Omental fat pad (tissue), 4 donors: ENCODE measurements at places on chromosomes 3 and 15.

DNA sequence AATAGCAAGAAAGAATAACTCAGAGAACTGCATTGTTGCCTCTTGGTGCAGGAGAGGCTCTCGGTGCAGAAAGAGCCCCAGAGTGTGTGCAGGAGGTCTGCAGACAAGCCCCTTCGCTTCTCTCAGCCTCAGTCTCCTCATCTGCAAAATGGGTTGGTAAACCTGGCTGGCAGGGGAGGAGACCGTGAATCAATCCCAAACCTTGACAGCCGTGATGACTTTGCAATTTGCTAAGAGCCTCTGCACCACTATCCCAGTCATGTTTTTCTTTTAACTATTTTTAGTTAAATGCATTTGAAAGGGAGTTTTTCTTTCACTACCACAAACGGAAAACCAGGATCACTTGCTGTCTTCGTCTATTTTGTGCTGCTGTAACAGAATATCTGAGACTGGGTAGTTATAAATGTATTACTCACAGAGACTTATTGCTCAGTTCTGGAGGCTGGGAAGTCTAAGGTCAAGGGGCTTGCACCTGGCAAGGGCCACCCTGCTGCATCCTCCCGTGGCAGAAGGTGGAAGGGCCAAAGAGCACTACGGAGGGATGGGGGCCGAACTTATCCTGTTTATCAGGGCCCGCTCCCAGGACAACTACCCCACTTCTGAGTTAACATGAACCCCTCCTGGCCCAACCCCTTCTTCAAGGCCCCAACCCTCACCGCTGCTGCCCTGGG, 14.2 kb upstream of the IQSEC1 start:
- DNase-seq: no peak

GRCh38 chr15:74817370-74817737, 4.7 kb downstream of the LMAN1L start:
- DNase-seq: no peak

- DNase-seq: no peak
Measured at GRCh38 chr3:58651276-58651675, 15.3 kb downstream of the FAM3D start.

DNA sequence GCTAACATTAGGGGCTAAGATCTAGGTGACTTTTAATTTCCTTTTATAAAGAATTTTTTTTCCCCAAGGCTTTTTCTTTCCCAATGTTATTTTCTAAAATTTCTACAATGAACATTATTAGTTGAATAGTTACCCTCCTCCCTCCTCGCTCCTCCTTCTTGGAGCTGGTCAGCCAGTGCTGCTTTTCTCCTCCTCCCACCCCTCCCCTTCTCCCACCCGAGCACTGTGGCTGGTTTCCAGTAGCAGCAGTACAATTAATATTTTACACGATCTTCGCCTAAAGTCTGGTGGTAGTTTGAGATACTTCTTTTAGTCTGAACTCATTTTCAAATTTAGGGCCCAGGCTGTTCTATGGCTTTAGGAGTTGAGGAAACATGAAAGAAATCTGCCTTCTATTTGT, 41.6 kb downstream of the EEFSEC start:
- no peak for DNase-seq

- no peak for DNase-seq
Measured at GRCh38 chr3:136141891-136142290, 54.2 kb downstream of the MSL2 start.

DNA sequence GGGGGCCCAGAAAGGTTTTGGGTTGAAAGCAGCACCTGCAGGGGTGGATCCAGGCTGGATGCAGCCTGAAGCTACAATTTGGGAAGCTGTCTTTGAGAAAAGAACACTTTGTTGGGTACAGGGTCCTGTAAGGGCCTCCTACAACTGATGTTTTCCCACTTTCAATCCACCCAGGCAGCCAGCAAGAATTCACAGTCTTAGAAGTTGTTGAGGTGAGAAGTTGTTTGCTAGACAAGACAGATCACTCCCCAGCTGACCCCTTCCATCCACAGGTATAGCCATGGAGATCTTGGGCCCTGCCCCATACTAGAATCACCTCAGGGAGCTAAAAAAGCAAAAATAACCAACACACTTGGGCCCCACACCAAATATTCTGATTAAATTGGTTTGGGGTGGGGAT, 10.3 kb upstream of the SMAD6 start:
- DNase-seq: no peak

- no peak for DNase-seq
Measured at GRCh38 chr3:8651418-8652323, 7.1 kb upstream of the SSUH2 start.

- no peak for DNase-seq
Measured at GRCh38 chr3:100577382-100578008, 31.9 kb upstream of the ADGRG7 start.

DNA sequence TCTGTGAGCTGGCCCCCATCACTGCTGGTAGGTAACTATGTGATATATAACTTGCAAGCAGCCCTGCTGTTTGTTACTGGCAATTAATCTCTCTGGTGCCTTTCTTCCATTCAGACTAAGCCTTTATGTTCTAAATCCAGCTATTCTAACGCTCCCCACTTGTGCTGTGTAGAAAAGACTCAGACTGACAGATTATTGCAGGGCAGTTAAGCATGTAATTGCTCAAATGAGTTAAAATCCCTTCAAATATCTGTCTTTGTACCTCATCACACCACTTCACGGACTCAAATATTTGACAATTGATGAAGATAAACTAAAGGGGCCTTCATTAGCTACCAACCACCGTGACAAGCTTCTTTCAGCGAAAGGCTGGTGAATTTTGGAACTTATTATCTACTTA, 416.2 kb downstream of the NR2F2 start:
- DNase-seq: no peak

DNA sequence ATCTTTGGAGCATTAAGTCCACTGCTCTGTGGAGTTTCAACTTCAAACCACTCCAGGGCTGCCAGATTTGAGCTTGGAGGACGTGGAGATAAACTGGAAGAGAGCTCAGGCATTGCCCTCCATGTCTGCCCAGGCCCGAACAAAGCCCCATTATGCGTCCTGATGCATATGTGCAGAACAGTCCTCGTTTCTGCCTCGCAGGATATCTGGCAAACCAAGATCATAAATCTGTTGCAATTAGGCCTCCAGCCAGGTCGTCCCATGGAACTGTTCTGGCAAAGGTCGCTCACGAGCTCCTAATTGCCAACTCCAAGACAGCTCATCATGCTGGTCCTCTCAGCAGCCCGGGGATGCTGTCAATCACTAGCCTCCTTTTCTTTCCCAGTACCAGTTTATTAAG, 91.2 kb downstream of the SEMA5B start:
- no peak for DNase-seq

DNA sequence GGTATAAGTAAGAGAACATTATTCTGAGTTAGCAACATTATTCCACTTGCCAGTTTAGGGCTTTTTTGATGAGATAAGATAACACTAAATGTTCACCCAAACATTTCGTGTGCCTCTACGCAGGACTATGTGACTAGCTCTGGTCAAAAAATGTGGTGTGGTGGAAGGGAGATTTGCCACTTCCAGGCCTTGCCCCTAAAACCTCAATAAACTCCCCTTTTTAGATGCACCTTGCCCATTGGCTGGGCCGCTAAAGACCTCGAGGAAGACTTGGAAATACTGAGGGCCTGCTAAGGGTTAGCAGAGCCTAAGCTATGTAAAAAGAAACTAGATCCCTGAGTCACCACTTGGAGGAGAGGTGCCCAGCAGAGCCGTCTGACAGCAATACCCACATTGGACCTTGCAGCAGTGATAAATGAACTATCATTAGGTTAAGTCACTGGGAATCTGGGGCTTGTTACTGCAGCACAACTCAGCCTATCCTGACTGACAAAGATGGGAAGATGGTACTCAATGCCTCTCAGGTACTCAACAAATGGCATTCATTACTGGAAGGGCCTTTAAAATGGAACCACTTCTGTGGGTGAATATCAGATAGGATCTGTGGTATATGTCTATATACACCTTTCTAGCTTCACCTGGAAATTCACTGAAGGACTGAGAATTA, 331.5 kb upstream of the TLE3 start:
- DNase-seq: no peak

- DNase-seq: no peak
Measured at GRCh38 chr3:184337399-184337714, at the start of gene FAM131A. Gene FAM131A, plus strand, starts transcription at chr3:184337600. Its CDS starts 31 bp downstream, at chr3:184337631.

DNA sequence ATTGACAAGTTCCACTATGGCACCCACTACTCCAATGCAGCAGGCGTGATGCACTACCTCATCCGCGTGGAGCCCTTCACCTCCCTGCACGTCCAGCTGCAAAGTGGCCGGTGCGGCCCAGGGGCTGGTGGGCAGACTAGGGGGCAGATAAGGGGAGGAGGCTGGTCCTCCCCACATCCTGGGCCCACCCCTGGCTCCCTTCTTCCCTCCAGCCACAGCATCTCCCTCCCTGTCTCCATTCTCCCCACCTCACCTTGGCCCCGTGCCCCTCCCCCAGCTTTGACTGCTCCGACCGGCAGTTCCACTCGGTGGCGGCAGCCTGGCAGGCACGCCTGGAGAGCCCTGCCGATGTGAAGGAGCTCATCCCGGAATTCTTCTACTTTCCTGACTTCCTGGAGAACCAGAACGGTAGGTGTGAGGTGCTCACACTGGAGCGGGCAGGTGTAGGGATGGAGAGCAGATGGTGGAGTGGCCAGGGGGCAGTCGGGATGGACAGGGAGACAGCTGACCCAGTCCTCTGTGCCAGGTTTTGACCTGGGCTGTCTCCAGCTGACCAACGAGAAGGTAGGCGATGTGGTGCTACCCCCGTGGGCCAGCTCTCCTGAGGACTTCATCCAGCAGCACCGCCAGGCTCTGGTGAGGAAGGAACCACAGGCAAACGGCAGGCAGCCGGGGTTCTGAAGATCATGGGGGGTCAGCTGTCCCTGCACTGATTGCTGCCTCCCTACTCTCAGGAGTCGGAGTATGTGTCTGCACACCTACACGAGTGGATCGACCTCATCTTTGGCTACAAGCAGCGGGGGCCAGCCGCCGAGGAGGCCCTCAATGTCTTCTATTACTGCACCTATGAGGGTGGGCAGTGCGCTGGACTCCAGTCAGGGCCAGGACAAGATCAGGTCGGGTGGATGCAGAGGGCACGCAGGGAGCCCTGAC, 26.0 kb downstream of the NBEAL2 start:
- no peak for DNase-seq

DNA sequence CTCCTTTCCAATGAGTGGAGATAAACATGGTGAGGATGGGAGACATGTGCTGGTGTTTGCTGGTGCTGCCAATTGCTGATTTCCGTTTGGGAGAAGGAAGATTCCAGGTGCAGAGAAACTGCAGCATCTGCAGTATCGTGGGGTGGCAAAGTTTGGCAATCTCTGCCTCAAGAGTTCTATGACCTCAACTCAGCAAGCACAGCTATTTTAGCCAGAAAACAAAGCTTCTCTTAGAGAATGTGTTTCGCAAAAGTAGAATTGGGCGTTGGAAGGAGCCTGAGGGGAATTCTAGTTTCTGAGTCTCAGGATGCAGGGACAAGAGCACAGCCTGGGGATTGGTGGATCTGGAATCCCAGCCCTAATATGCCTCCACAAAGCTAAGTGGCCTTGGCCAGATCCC, 18.2 kb upstream of the SHC4 start:
- DNase-seq: no peak

- DNase-seq: no peak
Measured at GRCh38 chr3:23108451-23109057, 94.6 kb upstream of the UBE2E2 start.

DNA sequence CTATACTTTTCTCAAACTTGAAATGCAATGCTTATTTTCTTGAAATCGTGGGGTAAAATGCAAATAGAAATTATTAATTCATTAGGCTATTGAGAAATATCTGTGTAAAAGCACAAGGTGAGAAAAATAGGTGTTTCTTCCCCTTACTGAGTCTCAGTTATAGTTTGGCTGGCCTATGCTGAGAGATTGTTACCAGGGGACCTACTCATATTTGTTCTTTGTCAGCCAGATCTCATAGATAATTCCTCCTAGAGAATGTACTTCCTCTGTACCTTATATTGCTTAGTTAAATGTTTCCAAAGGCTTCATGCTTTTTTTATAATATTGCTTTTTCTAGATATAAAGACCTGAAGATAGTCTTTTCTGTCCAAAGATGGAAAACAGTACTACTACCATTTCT, 60.0 kb upstream of the TRPC1 start:
- DNase-seq: no peak
